Dermis lymphatic vessel endothelial cell (primary cell): ENCODE measurements at places on chromosomes 1 and 21. TPM values are rescaled to one million over a fixed set of nuclear protein-coding genes. Genes with fewer than 3 reads are reported as not detected.

Gene OR6F1
- total RNA-seq = not detected in 2 replicates

Gene PADI2
- under 0.01 and 0.33 TPM in 2 replicates for total RNA-seq

Gene LRRC53
- not detected in 2 replicates for total RNA-seq

Gene CD101
- total RNA-seq = 0.76 and 0.95 TPM in 2 replicates

Gene RNU1-4
- total RNA-seq = under 0.01 and 8,230 TPM in 2 replicates

Gene RGS18
- total RNA-seq = not detected in 2 replicates

Gene IL22RA1
- not detected in 2 replicates for total RNA-seq

Gene PLA2G4A
- 14.8 and 15.7 TPM in 2 replicates for total RNA-seq

Gene SYNJ1
- 12.4 and 15.3 TPM in 2 replicates for total RNA-seq

Gene LYST
- total RNA-seq = 13.7 and 15.0 TPM in 2 replicates

Gene LCE2C
- total RNA-seq = not detected in 2 replicates

Gene LGR6
- not detected in 2 replicates for total RNA-seq

Gene CDCA8
- 1.2 and 1.5 TPM in 2 replicates for total RNA-seq

Gene NADK
- 28.9 and 31.5 TPM in 2 replicates for total RNA-seq

Gene CD84
- total RNA-seq = not detected in 2 replicates

Gene LRRC39
- 0.34 and 0.43 TPM in 2 replicates for total RNA-seq

Gene OVAAL
- not detected in 2 replicates for total RNA-seq

Gene KRTAP27-1
- total RNA-seq = not detected in 2 replicates

Gene MR1
- total RNA-seq = 1.1 and 1.6 TPM in 2 replicates

Gene FCGR3B
- not detected in 2 replicates for total RNA-seq

Gene CDC7
- total RNA-seq = 2.0 and 2.1 TPM in 2 replicates

Gene CFAP410
- total RNA-seq = 4.9 and 6.5 TPM in 2 replicates

Gene OR2L13
- total RNA-seq = not detected in 2 replicates
